ENCODE measurements at places on chromosomes 13 and 19.

DNA sequence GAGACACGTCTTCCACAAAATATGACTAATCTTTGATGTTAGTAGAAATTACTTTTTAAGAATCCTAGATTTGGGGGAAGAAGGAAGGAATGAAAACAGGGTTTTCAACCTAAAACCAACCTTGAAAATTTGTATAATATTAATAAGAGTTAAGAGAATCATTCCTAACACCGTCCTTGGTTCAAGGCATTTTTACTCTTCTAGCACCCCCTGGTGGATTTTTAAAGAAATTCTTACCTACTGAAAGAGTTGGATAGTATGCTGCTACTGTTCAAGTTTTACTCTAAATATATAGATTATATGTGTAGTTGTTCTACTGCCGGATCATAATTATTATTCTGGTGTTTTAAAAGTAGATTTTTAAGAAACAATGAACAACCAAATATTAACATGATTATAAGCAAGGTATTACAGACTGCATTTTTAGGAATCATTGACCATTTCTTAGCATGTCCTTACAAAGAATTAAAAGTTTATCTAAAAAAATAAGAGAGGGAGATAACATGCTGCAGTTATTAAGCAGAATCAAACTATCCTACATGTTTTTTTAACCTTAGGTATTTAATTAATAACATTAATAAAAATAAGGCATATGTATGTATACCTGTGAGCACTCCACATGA, 7.4 kb upstream of the SLITRK6 start:
- DNase-seq = no peak

DNA sequence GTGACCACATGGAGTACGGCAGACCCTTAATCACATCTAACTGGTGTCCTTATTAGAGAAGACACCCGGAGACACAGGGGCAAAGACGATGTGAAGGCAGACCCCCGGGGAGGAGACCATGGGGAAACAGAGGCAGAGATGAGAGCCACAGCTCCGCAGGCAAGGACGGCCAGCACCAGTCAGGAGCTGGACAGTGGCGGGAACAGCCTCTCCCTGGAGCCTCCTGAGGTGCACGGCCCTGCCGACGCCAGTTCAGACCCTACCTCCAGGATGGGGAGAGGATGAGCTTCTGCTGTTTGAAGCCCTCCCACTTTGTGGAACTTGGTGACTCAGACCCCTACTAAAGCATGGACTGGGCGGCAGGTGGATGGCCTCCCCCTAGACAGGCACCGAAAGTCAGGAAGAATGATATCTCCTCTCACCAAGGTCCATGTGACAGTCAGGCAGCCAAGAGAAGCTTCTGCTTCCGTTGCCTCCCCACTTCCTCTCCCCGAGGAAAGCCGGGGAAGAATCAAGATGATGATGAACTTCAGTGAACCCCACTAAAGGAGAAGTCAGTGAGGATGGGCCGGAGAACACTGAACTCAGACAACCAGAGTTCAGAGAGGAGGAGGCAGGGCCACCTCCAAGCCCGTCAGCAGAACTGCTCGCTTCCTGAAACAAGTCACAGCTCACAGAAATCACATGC, 25.4 kb downstream of the RAB20 start:
- no peak for DNase-seq

DNA sequence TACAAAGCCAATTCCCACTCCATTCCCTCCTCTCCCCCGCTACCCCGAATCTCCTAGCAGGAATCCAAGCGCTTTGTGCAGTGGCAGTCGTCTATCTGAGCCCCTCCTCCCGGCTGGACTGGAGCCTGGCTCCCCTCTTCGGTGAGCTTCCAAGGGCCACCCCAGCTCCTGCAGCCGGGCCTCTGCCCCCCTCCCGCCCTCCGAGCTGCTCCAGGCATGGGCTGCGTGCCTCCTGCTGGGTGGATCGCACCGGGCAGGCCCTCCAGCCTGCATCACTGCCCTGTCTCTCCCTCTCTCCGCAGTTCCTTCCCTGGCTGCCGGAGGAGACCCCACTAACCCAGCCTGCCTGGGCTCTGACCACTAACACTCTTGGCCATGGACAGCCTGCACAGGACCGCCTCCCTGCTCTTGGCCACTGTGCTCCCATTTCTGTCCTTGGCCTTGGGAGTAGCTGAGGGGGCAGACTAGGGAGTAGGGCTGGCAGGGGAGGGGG, 12.9 kb upstream of the LENG8 start:
- no peak for DNase-seq

- no peak for DNase-seq
Measured at GRCh38 chr19:8052464-8052859, at the start of gene CCL25. Gene CCL25 (plus strand): TSS chr19:8052760. CDS start chr19:8053050, 290 bp downstream.

DNA sequence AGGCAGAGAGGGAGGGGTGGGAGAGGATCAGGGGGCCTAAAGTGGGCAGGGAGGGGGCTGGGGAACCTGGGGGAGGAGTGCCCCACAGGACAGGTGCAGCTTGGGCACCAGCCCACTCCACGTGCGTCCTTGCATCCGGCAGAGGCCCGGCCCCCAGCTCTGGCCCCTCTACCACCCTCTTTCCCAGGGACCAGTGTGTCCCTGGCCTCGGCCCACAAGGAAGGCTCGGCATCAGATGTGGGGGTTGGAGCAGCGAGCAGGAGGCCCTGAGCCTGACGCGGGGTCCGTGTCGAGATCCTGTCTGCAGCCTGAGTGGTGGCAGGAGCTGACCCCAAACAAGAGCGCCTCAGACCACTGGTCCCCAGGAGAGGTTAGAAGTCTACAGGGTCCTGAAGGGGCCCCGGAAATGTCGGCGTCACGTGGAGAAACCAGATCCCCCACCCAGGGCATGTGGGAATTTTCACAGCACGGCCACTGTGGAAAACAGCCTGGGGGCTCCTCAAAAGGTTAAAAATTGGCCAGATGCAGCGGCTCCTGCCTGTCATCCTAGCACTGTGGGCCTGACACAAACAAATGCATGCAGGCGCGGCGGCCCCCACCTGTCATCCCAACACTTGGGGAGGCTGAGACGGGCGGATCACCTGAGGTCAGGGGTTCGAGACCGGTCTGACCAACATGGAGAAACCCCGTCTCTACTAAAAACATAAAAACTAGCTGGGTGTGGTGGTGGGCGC, 21.5 kb downstream of the SHC2 start:
- no peak for DNase-seq

DNA sequence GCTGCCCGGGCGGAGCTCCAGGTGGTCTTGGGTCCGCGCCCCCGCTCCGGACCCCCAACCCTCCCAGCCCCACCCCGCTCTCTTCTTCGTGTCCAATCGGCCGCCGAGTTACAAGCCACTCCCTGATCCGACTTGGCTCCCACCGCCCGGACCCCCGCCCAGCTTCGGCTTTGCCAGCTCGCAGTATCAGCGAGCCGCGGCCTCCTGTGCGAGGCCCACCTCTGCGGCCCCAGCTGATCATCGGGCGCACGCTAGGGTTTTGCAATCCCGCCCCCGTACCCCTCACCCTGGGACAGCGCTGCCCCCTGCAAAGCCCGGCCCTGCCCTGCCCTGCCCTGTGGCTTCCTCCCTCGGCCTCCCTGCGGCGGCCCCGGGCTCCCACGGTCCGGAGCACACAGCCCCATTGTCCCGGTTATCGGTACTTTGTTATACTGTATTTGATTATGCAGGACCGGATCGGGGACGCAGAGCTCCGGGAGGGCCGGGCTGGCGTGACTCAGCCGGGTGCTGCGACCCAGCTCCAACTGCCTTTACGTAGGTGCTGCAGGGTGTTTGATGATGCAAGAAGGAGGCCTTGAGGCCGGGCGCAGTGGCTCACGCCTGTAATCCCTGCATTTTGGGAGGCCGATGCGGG, 598 bp upstream of the LPAR2 start:
- DNase-seq = no peak

- DNase-seq = no peak
Measured at GRCh38 chr13:26762745-26763345, 2.3 kb upstream of the GPR12 start.

GRCh38 chr19:33259539-33259938, 33.9 kb upstream of the SLC7A10 start:
- no peak for DNase-seq

DNA sequence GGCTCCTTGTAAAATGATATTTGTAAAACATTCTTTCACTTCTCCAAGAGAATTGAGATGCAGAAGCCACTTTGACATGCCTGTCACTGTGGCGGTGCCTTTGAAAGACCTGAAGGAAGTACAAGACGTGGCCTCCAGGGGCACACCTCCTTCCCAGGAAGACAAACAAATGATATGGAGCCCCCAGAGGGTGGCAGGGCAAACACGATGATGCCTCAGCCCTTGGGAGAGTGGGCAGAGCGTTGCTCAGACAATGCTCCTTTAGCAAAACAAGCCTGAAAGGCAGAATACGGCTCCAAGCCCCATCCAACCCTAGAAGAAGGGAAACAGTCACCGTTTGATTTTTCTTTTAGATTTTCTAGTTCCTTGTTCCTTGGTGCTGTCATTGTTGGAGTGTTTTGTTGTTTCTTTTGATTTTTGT, 9.2 kb upstream of the ATP12A start:
- no peak for DNase-seq

GRCh38 chr19:1073956-1074517, 7.1 kb downstream of the ARHGAP45 start:
- no peak for DNase-seq

DNA sequence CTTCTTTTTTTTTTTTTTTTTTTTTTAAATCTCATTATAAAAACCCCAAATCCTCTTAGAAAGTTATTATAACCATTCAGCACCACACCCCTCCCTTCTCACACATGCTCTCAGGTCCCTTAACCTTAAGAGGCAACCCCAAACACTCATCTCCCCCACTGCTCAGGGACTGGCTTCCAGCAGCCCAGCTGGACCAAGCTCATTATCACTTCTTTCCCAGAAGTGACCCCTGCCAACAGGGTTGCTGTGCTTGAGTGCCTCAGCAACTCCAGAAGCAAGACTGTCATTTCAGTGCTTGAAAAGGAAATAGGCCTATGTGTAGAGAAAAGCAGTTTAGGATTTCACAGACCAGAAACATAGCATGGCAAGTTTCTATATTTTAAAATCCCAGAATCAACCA, 84.3 kb downstream of the SLAIN1 start:
- no peak for DNase-seq

DNA sequence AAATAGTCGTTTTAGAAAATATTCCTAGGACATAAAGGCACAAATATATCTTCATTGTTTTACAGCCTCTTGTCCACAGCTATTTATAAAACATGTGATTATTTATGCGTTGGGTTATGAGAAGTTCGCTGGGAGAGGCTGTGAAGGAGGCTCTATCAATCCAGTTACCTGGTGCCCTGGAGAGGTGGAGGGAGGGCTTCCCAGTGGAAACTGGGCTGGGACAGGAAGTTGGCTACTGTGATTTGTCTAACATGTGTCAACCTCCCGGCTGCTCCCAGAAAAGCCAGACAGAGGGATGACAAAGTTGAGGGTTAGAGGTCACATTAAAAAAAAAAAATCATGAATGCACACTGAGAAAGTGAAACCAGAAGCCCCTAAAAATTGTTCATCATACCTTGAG, 346.5 kb downstream of the ZNF536 start:
- DNase-seq = no peak

DNA sequence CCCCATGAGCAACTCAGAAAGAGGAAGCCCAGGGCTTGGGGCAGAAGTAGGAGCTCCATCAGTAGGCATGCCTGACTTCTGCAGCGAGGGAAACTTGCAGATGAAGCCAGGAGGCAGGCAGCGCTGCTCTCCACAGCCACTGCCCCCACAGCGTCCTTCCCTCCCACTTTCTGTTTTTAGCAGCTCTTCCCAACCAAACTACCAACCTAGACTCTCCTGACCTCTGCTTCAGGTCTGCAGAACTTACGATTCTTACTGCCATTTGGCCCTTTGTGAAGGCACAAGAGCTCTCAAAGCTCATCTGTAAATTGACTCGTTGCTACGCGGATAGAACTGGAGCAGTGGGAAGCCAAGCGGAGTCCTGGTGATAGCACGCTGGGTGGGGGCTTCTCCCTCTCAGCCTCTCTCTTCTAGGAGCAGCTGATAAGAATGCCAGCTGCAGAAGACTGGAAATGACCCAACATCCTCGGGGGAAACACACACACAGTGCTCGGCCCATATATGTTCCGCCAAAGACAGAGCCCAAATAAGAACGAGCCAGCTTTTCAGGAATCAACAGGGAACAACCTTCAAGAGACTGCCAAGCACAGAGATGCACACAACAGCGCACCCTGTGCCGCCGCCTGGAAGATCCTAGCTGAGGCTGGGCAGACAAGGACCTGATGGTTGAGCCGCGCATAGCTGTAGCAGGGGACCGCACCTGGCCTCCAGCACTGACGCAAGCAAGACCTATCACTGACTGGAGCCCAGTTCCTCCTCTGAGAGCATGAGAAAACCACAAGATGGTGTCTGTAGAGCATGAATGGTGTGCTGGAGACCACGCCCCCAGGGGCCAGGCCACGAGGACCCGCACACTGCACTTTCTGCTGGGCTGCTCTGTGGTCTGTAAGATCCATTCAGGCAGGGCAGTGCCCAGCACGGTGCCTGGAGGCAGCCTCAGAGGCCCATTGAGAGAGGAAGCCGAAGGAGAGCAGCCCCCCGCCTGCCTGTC, 15.9 kb upstream of the SLC35E1 start:
- no peak for DNase-seq

DNA sequence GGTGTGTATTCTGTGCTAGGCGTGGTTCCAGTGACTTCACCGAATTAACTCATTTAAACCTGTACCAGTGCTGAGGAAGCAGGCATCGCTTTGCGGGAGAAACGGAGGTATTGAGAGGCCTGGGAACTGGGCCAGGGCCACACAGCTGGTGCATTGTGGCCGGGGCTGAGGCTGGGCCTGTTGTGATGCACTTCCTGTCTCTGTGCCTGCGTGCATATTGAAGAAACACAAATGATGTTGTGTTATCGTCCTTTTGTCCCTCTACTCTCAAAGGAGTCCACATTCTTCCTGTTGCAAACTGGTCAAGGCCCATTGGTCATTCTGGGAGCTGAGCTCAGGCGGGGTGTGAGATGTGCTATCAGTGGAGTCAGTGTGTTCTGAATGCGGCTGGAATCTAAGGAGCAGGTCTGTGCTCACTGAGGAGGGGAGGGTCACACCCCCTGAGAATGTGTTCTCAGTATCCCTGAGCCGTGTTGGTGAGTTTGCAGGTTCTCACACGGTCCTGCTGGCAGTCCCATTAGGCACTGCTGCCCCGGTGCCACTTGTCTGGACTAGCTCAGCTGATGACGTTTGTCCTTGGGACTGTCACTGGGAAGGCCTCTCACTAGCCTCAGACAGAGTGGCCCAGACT, 62.1 kb downstream of the ARHGEF7 start:
- DNase-seq = no peak

DNA sequence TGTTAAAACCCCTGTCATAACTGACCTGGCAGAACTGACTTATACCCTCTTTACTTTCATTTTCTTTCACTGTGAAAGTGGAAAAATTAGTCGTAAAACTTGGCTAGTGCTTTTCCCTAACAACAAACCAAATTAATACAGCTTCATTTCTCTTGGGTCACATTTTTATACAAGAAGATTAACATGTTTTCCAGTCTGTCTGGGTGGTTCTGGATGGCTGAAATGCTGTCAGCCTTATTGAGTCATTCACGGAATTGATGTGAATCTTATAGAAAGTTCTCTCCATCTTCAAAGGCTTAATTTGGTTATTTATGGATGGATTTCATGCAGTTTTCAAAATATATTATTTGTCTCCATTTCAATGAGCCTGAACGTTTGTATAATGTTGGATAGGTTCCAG, 440.0 kb downstream of the KCTD12 start:
- no peak for DNase-seq
